Renal cortex interstitium (tissue), 15 donors: ENCODE measurements at places on chromosomes 7 and 10. TPM values are rescaled to one million over a fixed set of nuclear protein-coding genes. Genes with fewer than 3 reads are reported as not detected.
A peak's percentile ranks its signal among the peaks of the same experiment; 100 is the strongest.

Gene CFAP70
- 22.8 TPM for polyA plus RNA-seq

Gene SLC26A3
- polyA plus RNA-seq, result 0.62 TPM

Gene UCN3
- 0.37 TPM for polyA plus RNA-seq

Gene CUEDC2
- 92.1 TPM for polyA plus RNA-seq

DNA sequence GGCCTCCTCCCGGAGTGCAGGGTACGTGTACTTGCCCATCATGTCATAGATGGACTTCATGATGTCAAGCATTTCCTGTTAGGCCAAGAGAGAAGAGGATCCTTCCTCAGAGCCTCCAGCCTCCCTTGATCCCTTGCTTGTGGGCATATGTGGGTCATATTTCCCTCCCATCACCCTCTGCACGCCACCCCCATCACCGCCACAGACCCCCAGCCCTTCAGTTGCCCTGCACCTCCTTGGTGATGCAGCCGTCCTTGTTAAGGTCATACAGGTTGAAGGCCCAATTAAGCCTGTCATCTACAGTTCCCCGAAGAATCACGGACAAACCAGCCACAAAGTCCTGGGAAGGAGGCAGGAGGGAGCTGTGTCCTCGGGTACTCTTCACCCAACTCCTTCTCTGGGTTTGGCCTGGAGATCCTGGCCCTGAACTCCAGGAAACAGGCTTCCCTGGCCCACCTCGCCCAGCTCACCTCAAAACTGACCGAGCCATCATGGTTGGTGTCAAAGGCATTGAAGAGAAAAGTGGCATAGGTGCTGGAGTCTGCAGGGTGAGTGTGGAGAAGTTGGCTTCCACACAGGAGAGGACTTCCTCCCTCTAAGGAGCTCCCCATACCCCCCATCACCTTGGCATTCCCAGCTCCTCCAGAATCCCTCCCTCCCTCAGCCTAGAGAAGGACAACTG is 9.8 kb upstream of the OGA start:
- no peak for DNase-seq

Gene AGBL3
- polyA plus RNA-seq, result 21.3 TPM

- DNase-seq, result peak; percentile 65
Observed at GRCh38 chr7:22582863-22583622, 83.1 kb upstream of the STEAP1B start.

DNA sequence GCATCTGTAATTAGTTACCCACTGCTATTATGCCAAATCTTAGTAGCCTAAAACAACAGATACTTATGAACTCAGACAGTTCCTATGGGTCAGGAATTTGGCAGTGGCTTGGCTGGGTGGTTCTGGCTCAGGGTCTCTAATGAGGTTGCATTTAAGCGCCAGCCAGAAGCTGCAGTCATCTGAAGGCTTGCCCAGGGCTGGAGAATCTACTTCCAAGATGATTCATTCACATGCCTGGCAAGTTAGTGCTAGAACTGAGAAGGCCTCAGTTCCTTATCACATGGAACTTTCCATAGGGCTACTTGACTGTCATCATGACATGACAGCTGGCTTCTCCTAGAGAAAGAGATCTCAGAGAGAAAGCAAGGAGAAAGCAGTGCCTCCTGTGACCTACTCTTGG is 121.3 kb downstream of the AVL9 start:
- DNase-seq, result no peak

- no peak for DNase-seq
Observed at GRCh38 chr10:22010973-22011408, 7.5 kb upstream of the DNAJC1 start.

DNA sequence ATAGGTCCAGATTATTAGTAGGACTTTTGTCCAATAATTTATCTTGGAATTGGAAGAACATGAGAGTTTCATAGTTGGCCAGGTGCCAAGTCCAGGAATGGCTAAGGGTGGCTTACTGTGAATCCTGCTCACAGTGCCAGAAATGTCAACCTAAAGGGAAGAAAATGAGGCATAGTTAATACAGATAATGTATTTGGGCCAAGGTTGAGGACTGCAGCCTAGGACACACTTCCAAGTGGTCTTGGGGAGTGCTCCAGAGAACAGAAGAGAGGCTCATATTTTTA is 78.2 kb downstream of the MAPK8 start:
- no peak for DNase-seq

Gene STEAP4
- 0.28 TPM for polyA plus RNA-seq

Gene GIMAP4
- 21.2 TPM for polyA plus RNA-seq

Gene UTF1
- polyA plus RNA-seq, result not detected

Gene KCNH2
- 20.2 TPM for polyA plus RNA-seq

Gene NUP42
- 55.7 TPM for polyA plus RNA-seq

GRCh38 chr7:46626691-46627310 is 705.7 kb upstream of the IGFBP3 start:
- DNase-seq, result no peak

Gene TRIM73
- polyA plus RNA-seq, result 11.9 TPM

DNA sequence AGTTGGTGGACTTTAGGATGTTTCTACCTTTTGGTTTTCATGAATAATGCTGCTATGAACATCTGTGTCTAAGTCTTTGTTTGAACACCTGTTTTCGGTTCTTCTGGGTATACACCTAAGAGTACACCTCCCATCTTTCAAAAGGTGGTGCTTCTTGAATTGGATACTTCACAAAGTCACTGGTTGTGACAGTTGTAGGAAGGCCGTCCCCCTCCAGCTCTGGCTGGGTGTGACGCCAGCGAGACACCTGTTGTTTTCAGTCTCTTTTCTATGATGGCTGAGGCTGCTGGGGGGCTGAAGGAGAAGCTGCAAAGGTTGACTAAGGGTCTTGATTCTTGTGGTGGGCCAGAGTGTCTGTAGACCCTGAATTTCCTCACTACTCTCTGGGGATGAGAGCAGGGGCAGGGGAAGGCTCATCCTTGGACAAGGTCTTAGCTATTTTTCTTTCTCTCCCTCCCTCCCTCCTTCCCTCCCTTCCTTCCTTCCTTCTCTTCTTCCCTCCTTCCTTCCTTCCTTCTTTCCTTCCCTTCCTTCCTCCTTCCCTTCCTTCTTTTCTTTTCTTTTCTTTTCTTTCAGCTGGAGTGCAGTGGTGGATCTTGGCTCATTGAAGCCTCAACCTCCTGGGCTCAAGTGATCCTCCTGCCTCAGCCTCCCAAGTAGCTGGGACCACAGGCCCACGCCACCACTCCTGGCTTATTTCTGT is 5.6 kb downstream of the NEURL1 start:
- no peak for DNase-seq

DNA sequence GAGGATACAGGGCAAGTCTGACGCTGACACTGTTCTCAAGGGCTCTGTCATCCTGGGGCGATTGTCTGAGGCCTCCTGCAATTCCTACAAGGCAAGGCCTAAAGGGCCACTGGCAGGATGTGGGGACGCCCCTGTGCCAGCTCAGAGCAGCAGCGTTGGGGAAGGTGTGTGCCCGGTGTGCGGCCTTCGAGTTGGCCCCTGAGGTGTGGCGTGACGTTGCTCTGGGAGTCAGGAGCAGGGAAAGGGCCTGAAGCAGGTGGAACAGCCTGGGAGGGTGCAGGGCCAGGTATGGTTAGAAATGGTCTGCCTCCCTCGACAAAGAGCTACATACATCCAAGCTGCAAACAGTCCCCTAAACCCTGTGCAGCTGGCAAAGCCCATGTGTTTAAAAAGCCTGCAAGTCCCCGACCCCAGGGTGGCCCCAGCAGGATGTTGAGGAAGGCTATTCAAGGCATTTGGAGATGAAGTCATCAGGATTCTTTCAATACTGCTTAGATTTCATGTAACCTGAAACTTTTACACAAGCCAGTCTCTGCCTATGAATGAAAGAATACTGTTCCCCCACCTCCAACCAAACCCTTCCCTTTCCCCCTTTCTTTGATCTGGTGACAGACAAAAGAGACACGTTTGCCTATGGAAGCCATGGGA is 142.5 kb upstream of the TNS3 start:
- DNase-seq, result no peak

GRCh38 chr10:22821501-22821900 is 106.4 kb upstream of the ARMC3 start:
- no peak for DNase-seq

Gene AZGP1
- 61.6 TPM for polyA plus RNA-seq

DNA sequence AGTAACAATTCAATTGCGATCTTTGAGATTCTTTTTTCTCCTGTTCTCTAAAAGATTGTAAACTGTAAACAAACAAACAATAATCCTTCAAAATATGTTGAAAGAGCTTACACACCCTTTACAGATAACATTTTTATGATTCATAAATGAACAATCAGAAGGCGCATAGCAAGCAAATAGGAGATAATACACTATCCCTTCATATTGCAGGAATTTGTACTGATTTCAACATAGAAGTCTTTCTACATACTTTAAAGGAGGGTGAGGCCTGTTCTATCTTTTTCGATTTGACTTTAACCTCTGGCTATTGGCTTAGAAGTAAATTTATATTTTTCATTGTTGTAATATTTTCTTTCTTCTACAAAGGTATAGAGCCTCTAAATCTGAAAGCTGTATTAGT is 57.2 kb downstream of the TFEC start:
- DNase-seq, result no peak

DNA sequence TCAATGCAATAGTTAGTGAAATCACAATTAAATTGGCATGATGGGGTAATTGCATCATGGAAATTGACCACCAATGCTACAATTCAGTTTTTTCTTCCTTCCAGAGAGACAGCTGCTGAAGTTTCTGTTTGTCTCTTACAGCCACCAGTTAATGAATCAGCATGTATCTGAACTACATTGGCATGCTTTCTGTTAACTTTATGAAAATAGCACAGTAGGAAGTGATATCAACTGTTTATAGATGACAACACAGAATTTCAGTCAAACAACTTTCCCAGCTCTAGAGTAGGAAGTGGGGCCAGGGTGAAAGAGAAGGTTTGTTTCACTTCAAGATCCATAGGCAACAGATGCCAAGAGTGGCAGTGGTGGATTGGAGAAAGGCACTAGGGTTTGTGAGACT is 339.6 kb upstream of the VWC2 start:
- no peak for DNase-seq

GRCh38 chr10:124693396-124693795 is 50.8 kb downstream of the FAM53B start:
- DNase-seq, result no peak

DNA sequence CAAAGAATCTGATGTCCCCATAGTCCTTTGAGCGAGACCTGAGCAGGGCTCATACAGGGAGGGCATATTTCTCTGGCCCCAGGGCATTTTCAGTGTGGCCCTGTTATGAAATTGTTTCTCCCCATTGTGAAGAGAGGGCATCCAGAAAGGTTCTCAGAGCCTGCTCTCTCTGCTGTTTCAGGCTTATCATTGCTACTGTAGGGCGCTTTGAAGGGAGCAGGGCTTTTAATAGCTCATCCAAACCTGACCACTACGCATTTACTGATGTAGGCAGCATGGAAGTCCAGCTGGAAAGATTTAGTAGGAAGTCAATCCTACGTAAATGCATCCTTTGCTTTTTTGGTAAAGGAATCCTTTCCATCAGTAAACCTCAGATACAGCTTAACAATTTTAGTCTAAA is 68.1 kb downstream of the PRPF18 start:
- DNase-seq, result no peak

Gene CLDN4
- polyA plus RNA-seq, result 83.9 TPM

Gene PPIA
- polyA plus RNA-seq, result 1,113 TPM

DNA sequence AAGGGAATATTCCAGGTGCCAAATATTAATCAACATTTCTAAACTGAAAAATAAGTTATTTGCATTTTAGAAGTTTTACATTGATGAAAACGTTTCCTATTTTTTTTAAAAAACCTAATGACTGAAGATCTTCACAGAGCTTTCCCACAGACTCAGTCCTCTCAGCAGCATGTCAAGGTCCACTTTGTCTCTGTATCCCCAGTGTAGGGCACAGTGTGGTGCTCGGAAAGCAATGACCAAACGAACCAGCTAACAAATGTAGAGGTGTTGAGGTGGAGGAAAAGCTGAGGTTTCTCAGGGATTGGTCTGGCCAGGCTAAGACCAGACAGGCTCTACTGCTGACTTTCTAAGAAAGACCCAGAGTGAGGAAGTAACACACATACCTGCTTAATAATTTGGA is 202.2 kb upstream of the CDCA7L start:
- DNase-seq, result no peak

GRCh38 chr7:130423501-130424037 is 17.2 kb downstream of the CEP41 start:
- DNase-seq, result no peak

Gene ANKRD7
- polyA plus RNA-seq, result 3.2 TPM

DNA sequence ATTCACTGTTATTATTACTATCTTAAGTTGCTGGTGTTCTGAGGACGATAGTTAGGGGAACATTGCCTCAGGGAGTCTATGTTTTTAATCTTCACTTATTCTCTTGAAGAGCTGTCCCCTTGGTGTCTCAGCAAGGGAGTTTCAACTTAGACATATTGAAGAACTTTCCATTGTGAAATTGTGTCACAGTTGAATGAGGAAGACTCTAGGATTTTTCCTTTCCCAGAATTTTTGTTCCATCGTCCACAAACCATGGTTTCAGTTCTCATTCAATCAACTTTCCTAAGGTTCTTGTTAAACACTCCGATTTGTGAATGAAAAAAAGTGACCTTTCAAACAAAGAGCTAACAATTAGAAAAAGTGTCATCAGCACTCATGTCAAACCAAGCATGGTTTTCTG is 128.3 kb downstream of the GATA3 start:
- no peak for DNase-seq

Gene CALML5
- polyA plus RNA-seq, result not detected

- no peak for DNase-seq
Observed at GRCh38 chr7:997404-998395, 14.7 kb downstream of the CYP2W1 start.

- no peak for DNase-seq
Observed at GRCh38 chr10:96840841-96841518, 8.9 kb downstream of the LCOR start.

Gene HKDC1
- polyA plus RNA-seq, result 15.3 TPM
